ENCODE measurements at places on chromosomes 16 and 17.

GRCh38 chr16:1781758-1782407, 488 bp downstream of the SPSB3 start:
- DNase-seq: peak; percentile 36

GRCh38 chr16:66844009-66844341, 239 bp upstream of the CA7 start:
- no peak for DNase-seq

DNA sequence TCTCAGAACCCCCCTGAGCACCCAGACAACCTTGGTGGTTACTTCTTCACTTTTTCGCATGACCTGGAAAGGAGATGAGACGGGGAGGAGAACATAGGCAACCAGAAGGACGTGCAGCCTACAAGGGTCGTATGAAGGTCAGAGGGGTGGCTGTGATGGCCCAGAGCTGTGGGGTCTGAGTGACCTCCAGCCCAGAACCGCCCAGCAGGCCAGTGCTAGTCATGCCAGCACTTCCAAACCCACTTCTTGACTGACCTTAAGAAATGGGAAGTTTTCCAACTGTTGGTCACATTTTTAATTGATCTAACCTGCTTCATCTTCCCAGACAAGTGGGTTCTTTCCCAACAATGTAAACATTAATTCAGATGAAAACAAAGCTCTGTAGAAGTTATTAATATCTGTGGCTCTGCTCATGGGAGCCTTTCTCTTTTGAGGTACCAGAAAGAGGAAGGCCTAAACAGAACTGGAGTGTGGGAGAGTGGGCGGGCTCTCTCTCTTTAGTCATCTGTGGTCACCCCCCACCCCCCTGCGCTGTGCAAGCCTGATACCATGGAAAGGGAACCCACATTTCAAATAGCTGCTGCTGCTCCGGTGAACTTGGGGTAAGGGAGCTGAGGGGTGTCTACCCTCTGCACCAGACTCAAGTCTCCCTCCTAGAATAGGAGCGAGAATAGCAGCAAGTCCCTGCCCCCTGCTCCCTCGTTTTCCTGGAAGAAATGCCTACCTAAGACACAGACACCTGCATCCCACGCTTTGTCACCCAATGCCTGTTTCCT, 101.6 kb downstream of the RAB11FIP4 start:
- DNase-seq: no peak

DNA sequence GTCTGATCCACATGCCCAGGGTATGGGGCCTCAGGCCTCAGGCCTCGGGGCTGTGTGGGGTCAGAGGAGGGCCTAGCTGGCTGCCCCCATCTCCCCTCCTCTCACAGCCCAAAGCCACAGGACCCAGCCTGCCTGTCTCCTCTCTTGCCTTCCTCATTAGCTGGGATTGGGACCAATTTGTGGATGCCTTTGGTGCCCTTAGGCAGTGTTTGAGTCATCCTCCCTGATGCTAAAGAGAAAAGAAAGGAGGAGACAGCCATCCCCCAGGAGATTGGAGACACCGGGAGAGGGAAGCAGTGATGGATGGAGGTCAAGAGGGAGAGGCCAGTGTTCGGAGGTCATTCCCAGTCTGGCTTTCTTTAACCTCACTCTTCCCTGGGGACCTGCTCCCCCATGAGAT, 23.3 kb upstream of the NOG start:
- no peak for DNase-seq

DNA sequence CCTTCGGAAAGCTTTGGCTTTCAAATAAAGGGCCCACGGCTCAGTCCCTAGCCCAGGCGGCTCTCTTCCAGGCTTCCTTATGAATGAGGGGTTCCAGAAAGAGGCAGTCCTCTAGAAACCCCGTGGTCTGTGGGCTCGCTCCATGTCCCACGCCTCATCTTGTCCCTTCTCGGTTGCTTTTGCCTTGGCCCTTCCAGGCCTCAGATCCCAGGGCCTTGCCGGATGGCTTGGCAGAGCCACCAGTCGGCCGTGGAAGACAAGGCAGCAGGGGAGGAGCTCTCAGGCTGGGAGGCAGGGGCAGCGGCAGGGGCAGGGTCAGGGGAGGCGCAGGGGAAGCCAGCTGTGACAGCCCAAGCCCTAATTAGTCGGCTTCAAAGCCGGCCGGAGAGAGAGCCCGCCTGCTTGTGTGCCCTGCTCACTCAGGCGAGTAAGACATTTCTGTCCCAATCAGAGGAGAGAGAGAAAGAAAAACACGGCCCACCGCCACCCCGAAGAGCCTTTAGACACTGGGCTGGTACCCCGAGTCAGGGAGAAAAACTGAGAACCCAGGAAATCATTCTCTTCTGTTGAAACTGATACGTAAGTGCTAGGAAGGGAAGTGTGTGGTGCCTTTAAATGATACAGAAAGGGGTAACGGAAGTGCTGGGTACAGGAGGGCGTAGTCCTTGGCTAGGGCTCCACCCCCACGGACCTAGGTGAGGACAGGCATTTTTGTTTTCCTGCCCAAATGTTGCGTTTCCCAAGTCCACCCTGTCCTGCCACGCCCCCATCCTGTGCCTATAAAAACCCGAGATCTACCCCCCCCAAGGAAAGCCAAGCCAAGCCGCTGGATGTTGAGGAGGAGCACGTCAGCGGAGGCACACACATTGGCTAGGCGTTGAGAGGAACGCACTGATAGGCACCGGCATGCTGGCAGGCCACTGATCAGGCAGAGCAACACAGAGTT, 27.8 kb upstream of the MEIOC start:
- DNase-seq: peak; percentile 56

DNA sequence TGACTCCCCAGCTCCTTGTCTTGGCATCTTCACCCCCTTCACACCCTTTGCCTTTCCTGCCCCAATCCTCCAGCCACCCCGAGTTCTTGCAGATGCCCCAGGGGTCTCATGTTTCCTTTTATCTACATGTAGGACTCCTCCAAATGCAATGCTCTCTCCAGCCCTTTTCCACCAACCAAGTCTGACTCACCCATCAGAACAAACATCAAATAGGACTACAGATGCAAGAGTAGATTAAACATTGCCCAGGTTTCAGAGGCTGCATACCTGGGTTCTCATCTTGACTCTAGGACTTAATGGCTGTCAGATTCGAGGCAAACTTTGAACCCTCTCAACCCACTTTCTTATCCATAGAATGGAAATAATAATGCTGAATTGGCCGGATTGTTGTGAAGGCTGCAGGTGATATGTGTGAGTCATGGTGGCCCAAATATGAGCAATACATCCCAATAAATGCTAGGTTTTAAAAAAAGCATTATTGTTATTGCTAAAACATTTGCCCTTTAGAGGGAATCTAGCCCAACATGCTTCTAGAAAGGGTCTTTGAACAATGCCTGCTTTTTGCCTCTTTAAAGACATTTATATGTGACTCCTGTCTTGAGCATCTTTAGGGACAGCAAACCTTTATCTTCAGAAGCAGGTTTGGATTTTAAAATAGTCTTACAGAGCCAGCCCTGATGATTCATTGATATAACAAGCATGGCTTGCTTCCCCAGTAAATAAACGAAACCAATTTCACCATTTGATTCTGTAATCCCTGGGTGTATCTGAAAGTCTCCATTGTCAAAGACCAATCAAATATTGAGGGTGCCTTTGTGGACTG, 310.1 kb downstream of the FOXL1 start:
- DNase-seq: no peak

GRCh38 chr17:74045608-74046280, 157.7 kb upstream of the RPL38 start:
- no peak for DNase-seq
